ENCODE measurements at places on chromosomes 5 and 9. TPM values are rescaled to one million over a fixed set of nuclear protein-coding genes. Genes with fewer than 3 reads are reported as not detected.

TMEM232 gene
- total RNA-seq, result 0.80 TPM

GRCh38 chr5:19584131-19584530, 403.9 kb downstream of the CDH18 start:
- no peak for DNase-seq

LCN2 gene
- total RNA-seq, result not detected

DNA sequence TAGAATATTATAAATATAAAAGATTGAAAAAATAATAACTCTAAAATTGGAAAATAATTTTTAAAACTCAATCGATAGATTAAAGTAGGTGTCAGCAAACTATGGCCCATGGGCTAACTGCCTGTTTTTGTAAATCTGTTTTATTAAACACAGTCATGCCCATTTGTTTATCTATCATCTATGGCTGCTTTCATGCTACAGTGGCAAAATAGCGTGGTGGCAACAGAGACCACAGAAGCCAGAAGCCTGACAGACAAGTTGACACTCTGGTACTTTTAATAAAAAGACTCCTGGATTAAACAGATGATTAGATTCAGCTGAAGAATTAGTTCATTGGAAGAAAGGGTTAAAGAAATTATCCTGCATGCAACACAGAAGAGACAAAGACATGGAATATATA, 400.7 kb upstream of the RORB start:
- DNase-seq, result no peak

DNA sequence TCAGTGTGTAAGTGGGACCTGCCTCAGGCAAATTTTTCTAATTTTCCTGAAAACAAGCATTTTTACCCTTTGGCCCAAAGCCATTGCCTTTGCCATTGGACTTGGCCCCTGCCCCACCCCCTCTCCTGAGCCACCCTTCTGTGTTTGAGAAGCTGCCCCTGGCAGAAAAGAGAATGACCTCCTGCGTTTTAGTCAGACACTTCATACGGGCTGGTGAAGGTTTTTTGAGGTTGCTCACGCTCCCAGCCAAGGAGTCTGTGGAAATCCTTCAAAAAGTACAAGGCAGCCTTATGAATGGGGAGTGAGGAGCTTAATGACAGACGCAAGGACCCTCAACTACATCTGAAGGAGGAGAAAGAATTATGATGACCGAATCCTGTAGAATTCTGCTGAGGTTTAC, 308.9 kb downstream of the SLIT3 start:
- DNase-seq, result no peak

DNA sequence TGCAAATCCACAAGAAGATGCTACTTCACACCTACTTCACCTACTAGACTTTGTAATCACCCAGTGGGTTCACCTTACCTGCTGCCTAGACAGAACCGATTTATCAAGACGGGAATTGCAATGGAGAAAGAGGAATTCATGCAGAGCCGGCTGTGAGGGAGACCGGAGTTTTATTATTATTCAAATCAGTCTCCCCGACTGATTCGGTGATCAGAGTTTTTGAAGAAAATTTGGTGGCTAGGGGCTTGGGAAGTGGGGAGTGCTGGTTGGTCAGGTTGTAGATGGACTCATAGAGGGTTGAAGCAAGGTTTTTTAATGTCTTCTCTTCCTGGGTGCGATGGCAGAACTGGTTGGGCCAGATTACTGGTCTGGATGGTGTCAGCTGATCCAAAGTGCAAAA, 23.4 kb downstream of the SFXN1 start:
- no peak for DNase-seq

PTGES gene
- 0.39 TPM for total RNA-seq

GRCh38 chr5:32051796-32052195, 122.3 kb downstream of the GOLPH3 start:
- DNase-seq, result no peak

GRCh38 chr5:33306758-33307157, 134.0 kb upstream of the TARS1 start:
- DNase-seq, result no peak

PCDHB10 gene
- total RNA-seq, result not detected

PALM2AKAP2 gene
- 0.57 TPM for total RNA-seq

WHRN gene
- total RNA-seq, result 2.8 TPM

DNA sequence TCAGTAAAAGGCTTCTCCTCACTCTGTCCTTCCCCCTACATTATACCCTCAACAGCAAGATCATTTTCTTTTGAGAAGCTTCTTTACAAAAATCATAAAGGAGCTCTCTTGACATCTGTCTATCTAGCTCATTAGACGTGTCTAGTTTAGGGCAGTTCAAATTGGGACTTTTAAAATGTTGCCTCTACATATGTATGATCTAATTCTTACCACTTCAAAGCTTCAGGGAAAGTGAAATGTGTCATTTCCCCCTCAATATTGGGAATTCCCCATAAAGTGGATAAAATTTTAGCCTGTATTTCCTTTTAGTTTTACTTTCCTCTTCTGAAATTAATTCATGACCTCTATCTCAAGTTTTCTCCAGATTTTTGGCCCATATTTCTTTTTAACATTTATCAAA, 323.7 kb downstream of the ARRDC3 start:
- no peak for DNase-seq

HMGXB3 gene
- total RNA-seq, result 39.6 TPM
